ENCODE measurements at places on chromosomes 2 and 18. TPM values are rescaled to one million over a fixed set of nuclear protein-coding genes. Genes with fewer than 3 reads are reported as not detected.
A peak's percentile ranks its signal among the peaks of the same experiment; 100 is the strongest.

- DNase-seq, result no peak
These were observed 40.1 kb upstream of the SOS1 start for GRCh38 chr2:39160982-39161381.

The CXCR1 gene
- 0.28 TPM for total RNA-seq

The SKOR2 gene
- not detected for total RNA-seq

DNA sequence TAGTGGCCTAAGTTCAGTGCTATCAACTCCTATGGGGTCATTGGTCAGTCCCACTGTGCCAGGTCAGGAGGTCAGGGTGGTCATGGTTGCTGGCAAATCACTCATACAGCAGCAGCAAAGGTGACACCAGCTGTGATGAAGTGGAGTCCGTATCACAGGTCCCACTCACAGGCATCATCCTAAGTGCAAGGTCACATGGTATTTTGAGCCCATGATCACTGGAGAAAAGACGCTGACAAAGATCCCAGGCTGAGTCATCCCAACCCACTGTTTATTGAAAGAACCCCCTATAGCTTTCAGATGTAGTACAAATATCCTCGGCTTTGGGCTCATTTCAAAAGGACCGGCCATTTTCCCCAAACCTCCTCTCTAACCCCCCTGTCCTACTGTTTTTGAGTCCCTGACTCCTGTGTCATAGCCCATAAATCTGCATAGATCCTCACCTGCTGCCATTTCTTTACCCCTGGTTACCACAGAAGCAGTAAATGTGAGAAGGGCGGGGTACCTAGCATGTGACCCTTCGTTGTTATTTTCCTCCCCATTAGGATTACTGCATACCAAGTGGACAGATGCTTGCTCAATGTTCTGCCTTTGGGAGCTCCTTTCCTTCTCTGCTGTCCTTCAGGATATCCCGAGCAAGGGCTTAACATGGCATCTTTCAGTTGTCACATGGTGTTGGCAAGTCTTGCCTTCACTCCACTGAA is 107.7 kb downstream of the COL6A3 start:
- DNase-seq, result no peak

DNA sequence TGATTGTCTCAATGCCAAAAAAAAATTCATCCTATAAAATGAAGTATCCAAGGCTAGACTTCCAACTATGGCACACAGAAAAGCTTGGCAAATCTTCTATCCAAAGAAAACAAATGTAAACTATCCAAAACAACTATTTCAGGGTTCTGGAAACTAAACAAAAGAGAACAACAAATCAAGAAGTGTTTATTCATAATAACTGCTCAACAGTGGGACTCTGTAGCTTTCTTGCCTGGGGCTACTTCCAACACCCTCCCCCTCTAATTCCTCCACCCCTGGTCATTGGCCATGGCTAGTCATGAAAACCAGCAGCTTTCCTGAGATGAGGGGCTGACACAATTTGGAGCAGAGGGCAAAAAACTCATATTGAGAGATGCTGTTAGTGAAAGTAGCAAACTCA is 107.0 kb downstream of the EXOC6B start:
- DNase-seq, result no peak

DNA sequence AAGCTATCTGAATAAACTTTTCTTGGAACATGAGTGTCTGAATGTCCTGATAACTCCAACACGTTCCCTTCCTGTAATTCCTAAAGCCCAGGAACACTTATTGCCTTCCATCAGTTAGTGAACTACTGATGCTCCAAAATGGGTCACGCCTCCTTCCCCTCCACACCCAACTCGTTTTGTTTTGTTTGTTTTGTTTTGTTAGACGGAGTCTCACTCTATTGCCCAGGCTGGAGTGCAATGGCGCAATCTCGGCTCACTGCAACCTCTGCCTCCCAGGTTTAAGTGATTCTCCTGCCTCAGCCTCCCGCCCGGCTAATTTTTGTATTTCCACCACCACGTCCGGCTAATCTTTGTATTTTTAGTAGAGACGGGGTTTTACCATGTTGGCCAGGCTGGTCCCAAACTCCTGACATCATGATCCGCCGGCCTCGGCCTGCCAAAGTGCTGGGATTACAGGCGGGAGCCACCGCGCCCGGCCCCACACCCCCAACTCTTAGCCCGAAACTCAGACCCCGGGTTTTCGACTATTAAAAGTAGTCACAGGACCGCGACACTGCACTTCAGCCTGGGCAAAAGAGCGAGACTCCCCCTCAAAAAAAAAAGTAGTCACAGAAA is 774 bp downstream of the IER3IP1 start:
- no peak for DNase-seq

The ACADL gene
- total RNA-seq, result 7.8 TPM

- no peak for DNase-seq
These were observed 2.5 kb upstream of the ATG16L1 start for GRCh38 chr2:233248999-233249398.

- no peak for DNase-seq
These were observed 49.6 kb downstream of the CRIM1 start for GRCh38 chr2:36405183-36405582.

DNA sequence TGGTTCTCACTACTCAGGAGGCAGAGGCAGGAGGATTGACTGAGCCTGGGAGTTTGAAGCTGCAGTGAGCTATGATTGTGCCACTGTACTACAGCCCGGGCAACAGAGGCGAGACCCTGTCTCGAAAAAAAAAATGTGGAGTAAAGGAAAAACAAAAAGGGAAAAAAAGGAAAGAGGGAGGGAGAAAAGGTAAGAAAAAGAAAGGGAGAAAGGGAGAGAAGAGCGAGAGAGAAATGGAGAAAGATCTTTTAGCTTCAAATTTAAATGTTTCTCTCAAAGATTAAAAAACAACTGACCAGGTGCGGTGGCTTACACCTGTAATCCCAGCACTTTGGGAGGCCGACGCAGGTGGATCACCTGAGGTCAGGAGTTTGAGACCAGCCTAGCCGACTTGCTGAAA is 7.9 kb upstream of the RNF138 start:
- no peak for DNase-seq

DNA sequence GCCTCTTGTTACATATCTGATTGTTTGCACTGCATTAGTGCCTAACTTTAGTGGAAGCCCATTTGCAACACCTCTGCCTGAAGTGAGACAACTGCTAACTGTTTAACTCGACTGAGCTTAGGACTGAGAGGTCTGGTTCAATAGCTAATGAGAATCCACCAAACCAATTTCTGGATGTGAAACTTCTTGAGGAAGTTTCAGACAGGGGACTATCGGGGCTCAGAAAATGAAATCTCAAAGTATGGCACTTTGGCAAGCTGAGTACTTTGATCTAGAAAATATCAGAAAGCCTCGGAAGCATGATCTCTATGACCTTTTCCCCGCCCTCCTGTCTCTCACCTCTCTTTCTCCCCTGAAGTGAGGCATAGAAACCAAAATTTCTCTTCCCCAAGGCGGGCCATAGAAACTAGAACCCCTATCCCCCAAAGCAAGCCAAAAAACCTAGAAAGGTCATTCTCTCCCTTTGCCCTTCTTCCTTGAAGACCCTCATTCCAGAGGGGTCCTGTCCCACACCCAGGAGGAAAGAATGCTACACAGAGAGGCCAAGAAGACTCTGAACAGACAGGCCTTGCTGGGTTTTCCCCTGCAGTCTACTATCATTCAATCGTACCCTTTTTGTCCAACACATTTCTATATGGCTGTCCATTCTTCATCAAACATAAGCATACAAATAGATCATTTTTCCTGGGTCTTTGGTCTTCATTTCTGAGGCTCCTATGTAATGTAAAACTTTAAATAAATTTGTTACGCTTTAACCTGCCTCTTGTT is 69.6 kb upstream of the CREB1 start:
- DNase-seq, result no peak

- no peak for DNase-seq
These were observed 316.0 kb downstream of the KIAA1328 start for GRCh38 chr18:37144921-37145320.

DNA sequence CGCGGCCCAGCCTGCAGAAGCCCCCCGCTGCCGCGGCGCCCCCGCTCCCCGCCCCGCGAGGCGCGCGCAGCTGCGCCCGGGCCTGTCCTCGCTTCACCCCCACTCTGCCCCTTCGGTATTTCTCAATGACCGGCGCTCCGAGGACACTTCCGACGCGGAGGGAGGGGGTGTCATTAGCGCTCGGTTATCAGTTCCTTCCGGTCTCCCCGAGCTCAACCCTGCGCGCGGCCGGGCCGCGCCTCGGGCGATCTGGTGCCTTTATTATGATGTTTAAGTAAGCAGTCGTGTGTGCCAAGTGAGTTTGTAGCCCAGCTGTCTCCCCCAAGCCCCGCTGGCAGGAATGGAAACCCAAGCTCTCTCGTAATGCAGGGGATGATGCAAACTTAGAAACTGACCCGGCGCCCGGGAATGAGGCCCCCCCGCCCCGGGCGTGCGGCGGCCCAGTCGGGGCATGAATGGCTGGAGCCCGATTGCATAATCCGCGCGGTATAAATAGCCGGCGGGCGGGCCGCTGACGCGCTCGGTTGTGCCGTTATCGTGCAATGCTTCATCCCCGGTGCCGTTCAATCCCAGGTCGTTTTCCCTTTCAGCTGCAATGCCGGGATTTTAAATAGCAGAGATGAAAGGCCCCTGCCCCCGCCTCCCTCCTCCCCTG is 3.9 kb upstream of the SPRED2 start:
- peak; percentile 96 for DNase-seq

- no peak for DNase-seq
These were observed 945 bp downstream of the HAT1 start for GRCh38 chr2:171923206-171923605.

DNA sequence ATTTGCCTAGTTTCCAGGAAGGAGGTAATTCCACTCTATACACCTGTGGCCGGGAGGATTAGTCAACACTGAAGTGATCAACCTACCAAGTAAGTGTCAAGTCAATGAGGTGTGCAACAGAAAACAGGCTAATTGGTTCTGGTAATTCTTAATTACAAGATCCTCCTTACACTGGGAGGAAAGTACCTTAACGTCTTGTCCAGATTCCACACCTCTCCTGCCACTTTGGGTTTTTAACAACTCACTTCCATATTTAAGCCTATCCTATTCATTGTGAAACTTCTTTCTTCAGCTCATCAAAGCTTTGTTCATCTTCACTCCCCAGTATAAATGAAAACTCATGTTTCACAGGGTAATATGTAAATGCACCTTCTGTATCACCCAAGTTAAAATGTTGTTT is 22.0 kb upstream of the MAP4K4 start:
- DNase-seq, result no peak

DNA sequence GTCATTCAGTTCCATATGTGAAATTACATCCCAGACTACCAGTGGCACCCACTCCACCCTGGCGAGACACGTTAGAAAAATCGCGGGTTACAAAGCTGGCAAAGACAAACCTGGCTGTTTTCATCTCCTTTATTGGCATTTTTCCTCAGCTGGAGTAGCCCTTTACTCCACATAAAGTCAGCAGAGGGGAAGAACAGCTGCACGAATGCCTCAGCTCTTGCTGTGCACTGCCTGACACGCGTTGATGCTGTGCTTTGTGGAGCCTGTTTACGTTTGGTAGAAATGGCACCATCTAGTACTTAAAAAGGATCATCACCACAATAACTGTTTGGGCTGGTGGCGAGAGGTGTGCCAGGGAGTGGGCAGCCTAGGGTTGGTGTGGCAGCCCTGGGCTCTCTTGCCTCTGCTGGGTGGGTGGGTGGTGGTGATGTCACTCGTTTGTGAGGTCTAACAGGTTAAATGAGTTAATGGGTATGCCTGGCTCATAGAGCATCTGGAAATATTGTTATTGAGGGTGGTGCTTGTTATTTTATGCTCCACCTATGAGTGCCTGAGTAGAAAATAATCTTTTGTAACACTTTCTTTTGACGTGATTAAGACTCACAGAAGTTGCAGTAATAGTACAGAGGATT is 16.4 kb downstream of the FARP2 start:
- DNase-seq, result no peak

- no peak for DNase-seq
These were observed 651.4 kb downstream of the STK39 start for GRCh38 chr2:167595839-167596471.
